CD4-positive, alpha-beta T cell (primary cell): ENCODE measurements at places on chromosomes 6 and 20. TPM values are rescaled to one million over a fixed set of nuclear protein-coding genes. Genes with fewer than 3 reads are reported as not detected.

DNA sequence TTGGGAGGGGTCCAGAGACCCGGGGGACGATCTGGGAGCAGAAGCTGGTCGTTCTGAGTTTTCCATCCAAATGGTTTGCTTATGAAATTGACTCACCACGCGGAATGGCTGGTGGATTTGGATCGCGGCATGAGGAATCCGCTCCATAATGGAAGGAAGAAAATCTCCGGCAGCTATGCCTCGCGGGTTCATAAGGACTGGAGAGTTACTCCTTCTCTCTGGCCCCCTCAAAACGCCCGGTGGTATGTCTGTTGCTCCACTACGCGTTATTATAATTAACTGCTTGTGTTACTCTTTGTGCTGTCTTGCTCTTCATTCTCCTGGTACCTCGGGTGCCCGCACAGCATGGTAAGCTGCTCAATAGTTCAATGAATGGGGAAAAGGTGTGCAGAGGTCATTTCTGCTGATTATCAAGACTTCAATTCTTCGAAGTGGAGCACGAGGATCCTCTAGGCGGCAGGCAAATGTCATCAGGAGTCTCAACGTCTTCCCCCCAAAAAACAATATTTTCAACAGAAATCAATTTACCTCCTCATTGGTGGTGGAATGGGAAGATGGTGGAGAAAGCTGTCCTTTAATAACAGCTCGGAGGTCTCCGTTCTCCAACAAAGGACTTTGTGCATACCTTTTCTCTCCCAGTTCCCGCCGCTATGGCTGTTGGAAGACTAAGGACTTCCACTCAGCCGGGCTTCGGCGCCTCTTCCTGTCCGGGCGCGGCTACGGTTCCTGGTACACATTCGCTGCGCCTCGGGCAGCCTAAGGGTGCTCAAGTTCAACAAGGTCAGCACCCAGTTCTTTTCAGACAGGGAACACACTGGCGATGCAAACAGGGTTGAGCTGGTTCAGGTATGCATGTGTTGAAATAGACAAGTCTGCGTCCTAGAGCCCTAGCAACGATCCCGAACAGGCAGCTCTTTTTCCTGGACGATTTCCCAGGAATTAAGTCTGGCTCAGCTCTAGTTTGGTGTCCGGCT, 9.2 kb upstream of the PRSS16 start:
- H3K27me3 ChIP-seq: peaks cover 80% of the 10 kb centered on the region
- DNase-seq: no peak
- H3K27ac ChIP-seq: no peak overlapping the region

GRCh38 chr20:50371878-50372769, 138.1 kb upstream of the PTPN1 start:
- H3K4me1 ChIP-seq: peaks cover 5% of the 10 kb centered on the region
- no peak overlapping the region for H3K27ac ChIP-seq
- no peak overlapping the region for H3K4me3 ChIP-seq
- H3K27me3 ChIP-seq: no peaks in the 10 kb centered on the region
- no peak for DNase-seq

DNA sequence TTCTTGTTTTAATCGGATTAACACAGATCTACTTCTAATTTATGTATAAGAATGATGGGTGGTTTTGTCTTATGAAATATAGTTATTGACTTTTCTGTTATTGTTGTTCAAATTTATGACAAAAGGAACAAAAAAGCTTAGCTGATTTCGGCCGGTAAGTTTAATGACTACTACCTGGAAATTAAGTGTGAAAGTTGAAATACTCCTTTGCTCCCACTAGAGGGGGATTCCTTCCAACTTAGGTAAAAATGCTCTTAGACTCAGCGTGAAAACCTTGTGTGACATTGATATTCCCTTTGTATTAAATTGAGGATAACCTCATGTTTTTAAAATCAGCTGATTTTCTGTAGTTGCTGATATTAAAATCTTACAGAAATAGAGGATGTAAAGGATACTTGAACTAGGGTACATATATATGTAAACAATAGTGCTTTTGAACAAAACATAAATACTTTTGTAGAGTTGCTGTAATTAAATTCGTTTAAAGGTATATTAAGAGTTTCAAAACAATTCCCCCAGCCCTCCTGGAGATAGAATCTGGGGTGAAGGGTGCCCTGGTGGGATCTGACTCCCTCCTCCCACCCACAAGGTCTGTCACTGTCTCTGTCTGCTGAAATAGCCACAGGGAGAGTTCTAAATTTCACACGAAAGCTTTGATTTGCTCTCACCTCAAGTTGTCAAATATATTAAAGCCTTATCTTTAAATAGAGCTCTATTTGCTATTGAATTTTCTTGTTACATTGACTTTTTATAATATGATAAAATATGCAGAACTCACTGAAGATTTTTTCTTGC, 257.5 kb downstream of the ARID1B start:
- H3K27ac ChIP-seq: no peak overlapping the region
- DNase-seq: no peak

GRCh38 chr6:4114123-4114522, 21.3 kb downstream of the ECI2 start:
- H3K27me3 ChIP-seq: no peaks in the 10 kb centered on the region
- no peaks in the 10 kb centered on the region for H3K4me1 ChIP-seq
- H3K27ac ChIP-seq: no peak overlapping the region
- DNase-seq: no peak
- H3K36me3 ChIP-seq: peaks cover 37% of the 10 kb centered on the region
- no peak overlapping the region for H3K4me3 ChIP-seq

- H3K4me1 ChIP-seq: no peaks in the 10 kb centered on the region
- H3K4me3 ChIP-seq: no peak overlapping the region
- no peak overlapping the region for H3K27ac ChIP-seq
- no peak for DNase-seq
These were observed 121.2 kb upstream of the SASH1 start for GRCh38 chr6:148221196-148221979.

GRCh38 chr20:13186043-13186774, 34.9 kb upstream of the ISM1 start:
- H3K36me3 ChIP-seq: no peaks in the 10 kb centered on the region
- no peaks in the 10 kb centered on the region for H3K4me1 ChIP-seq
- H3K27me3 ChIP-seq: no peaks in the 10 kb centered on the region
- no peak for DNase-seq

DNA sequence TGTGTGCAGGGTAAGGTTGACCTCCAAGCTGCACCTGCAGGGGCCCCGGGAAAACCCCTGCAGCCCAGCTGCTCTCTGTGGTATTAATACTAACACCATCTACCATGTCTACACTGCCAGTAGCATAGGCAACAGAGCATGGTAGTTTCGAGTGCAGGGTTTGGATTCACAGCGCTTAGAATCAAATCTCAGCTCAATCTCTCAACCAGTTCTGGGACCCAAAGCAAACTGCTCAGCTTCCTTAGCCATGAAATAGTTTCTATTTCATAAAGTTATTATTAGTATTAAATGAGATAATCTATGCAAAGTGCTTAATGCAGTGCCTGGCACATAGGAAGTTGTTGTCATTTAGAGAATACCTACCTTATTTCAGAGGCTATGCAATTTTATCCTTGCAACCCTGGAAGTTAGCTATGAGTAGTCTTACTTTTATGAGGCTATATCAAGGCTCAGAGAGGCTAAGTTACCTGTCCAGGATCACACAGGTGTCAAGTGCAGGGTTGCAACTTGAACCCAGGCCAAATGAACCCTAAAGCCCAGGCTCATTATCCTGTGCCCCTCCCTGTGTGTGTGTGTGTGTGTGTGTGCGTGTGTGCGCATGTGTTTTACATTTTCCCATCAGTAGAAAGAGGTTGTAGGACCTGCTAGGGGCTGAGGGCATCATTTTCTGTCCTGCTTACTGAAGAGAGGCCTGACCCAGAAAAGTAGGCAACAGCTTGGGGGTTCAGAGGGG, 27.6 kb upstream of the MRPS18A start:
- H3K4me1 ChIP-seq: no peaks in the 10 kb centered on the region
- DNase-seq: no peak
- no peak overlapping the region for H3K27ac ChIP-seq
- no peak overlapping the region for H3K4me3 ChIP-seq
- no peaks in the 10 kb centered on the region for H3K36me3 ChIP-seq
- H3K27me3 ChIP-seq: no peaks in the 10 kb centered on the region

- DNase-seq: no peak
- no peaks in the 10 kb centered on the region for H3K4me1 ChIP-seq
- H3K27me3 ChIP-seq: no peaks in the 10 kb centered on the region
- no peaks in the 10 kb centered on the region for H3K36me3 ChIP-seq
- H3K4me3 ChIP-seq: no peak overlapping the region
These were observed 59.9 kb downstream of the HTR1B start for GRCh38 chr6:77403424-77403823.

DNA sequence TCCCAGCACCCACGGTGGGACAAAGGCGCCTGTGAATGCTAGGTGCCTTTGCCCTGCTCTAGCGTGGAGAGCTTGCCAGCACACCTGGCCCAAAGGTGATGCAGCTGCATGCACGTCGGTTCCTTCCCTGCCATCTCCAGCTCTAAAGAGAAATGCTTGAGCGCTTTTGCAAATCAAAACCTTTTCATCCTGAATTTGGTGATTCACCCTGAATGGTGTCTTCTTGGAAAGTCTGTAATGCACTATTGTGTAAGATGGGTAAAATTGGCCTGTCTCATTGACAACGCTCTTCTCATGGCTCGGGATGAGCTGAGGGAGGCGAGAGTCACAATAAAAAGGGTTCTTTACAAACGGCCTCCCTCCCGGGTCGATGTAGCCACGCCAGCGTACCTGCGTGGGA, 103.1 kb upstream of the ID4 start:
- H3K27ac ChIP-seq: no peak overlapping the region
- H3K4me3 ChIP-seq: no peak overlapping the region
- H3K36me3 ChIP-seq: no peaks in the 10 kb centered on the region
- no peaks in the 10 kb centered on the region for H3K4me1 ChIP-seq
- H3K27me3 ChIP-seq: no peaks in the 10 kb centered on the region
- no peak for DNase-seq

DNA sequence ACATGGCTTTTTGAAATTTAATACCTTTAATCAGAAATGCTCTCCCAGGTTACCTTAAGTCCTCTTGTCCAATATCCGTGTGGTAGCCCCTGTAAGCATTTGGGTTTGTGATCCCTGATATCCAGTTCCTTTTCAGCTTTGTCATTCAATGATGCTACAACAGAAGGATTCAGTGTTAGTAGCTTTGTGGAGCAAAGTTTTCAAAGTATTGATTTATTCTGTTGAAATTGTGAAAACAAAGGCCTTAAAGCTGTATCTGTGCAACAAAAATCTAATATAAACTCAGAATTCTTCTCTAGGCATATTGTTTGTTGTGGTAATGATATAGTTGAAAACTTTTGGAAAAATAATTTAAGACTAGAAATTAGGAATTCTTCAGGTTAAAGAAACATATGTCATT, 91.9 kb downstream of the ADGRB3 start:
- no peak overlapping the region for H3K4me3 ChIP-seq
- H3K27ac ChIP-seq: no peak overlapping the region
- no peak for DNase-seq
- H3K36me3 ChIP-seq: no peaks in the 10 kb centered on the region
- H3K27me3 ChIP-seq: no peaks in the 10 kb centered on the region
- H3K4me1 ChIP-seq: no peaks in the 10 kb centered on the region

- H3K4me3 ChIP-seq: no peak overlapping the region
- no peak overlapping the region for H3K27ac ChIP-seq
- no peak for DNase-seq
- peaks cover 8% of the 10 kb centered on the region for H3K4me1 ChIP-seq
These were observed 63.2 kb downstream of the FGD2 start for GRCh38 chr6:37068356-37069270.

DNA sequence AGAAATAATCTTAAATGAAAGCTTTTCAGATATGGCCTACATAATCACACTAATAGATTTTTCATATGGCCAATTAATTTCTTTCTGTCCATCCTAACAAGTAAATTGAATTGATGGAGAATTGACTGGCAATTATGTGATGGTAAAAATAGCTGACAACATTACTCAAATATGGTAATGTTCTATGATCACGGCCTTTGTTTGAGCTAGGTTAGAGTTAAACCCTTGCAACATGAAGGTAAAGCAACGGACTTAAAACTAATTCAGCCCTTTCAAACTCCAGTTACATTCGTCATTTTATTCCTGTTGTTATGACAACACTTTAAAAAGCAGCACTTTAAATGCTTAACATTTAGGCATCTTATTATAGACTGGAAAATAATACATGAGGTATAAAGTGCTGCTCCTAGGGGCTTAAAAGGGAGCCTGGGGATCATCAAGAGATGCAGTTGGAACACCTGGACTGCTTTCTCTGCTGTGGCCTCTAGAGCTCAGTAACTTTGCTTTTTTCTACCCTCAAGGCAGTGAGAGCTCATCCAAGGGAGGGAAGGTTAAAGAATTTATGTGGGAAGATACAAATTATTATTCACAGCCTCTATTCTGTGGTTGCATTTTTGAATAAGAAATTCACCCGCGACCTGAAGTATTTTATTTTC, 46.9 kb downstream of the RIPOR2 start:
- no peak for DNase-seq
- H3K27ac ChIP-seq: no peak overlapping the region
- peaks cover 53% of the 10 kb centered on the region for H3K4me1 ChIP-seq

DNA sequence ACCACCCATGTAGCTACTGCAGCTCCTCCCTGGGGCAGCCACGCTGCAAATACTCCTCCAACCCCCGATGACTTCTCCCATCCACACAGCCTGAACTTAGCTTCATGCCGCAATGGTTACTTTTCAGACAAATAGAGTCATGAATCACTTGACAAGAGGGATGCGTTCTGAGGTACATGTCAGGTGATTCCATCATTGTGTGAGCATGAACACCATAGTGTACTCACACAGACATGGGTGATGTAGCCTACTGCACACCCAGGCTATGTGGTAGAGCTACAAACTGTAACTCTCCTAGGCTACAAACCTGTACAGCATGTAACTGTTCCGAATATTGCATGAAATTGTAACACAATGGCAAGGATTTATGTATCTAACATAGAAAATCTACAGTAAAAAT, 298.5 kb upstream of the SLC35B3 start:
- H3K4me1 ChIP-seq: no peaks in the 10 kb centered on the region
- H3K4me3 ChIP-seq: no peak overlapping the region
- no peak overlapping the region for H3K27ac ChIP-seq
- DNase-seq: no peak
- H3K27me3 ChIP-seq: no peaks in the 10 kb centered on the region

The PARD6B gene
- 8.2 TPM for total RNA-seq

The SENP6 gene
- total RNA-seq: 94.8 TPM

The TP53INP2 gene
- 72.7 TPM for total RNA-seq

The FAM209A gene
- total RNA-seq: 6.4 TPM

The RIMS4 gene
- total RNA-seq: not detected

The NOL7 gene
- total RNA-seq: 65.5 TPM

The TTBK1 gene
- not detected for total RNA-seq

The GLP1R gene
- not detected for total RNA-seq

The MAP1LC3A gene
- 17.7 TPM for total RNA-seq

The SEL1L2 gene
- not detected for total RNA-seq
